Stimulated activated CD4-positive, alpha-beta T cell treated with anti-CD3 and anti-CD28 coated beads, Interleukin-15, amount 100 ng/mL, for 48 hours (primary cell): ENCODE measurements at places on chromosomes 5 and 9.

DNA sequence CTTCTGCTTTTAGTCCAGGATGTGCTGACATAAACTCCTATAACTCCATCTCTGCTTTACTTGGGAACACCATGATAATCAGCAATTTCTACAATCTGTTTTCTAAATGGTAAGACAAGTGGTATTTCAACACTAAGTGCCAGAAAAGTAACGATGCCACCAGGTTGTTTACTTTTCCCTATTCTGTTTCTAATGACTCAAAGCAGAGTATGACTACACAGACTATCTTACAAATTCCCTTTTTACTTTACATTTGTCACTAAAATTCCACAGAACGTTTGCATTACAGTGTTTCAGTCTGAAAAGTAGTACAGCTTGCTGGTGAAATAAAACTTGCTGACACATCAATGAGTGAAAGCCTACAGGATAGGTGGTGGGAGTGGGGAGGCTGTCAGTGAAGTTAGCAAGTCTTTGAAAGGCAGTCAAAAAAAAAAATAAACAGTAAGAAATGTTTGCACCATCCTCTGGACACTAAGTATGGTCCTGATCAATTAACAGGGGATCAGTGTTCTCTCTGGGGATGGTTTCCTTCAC lies 186.5 kb downstream of the LURAP1L start:
- DNase-seq: no peak

GRCh38 chr5:124111886-124112285 lies 599.9 kb downstream of the CSNK1G3 start:
- DNase-seq: no peak

DNA sequence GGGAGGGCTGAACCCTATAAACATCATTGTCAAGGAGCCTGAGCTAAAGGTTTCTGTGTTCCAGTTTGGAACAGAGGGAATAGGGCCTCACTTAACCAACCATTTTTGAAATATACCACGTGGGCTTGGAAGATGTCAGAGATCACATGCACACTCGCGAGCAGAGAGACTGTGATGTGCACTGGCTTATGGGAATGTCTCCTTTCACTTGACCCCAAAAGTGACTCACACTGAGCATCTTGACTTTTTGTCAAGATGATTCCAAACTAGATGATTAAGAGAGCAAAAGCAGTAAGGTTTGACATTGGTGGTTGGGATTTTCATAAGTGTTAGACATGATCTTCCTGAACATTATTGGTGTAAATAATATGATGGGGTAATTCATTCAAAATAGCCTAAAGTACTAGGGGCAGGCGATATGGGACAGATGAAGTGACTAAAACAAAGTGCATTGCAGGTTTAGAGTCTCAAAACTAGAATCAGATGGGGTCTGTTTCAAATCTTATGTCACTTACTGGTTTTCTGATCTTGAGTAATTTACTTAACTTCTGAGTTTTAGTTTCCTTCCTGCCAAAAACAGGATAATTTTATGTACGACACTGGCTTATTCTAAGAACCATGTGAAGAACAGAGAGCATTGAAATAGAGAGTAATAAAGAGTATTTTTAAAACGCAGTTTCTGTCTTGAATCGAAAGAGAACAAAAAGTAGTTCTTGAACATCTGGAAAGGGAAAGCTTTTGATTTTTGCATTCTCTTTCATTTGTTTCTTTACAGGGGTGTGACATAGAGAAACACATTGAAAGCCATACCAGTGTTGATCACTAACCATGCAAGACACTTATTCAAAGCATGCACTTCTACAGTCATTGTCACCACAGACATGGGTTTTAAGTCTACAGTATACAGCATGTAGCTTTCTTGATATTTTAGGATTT lies 383.0 kb downstream of the DIRAS2 start:
- no peak for DNase-seq

GRCh38 chr5:164355267-164355830 lies 849.9 kb downstream of the MAT2B start:
- DNase-seq: no peak

GRCh38 chr5:27906481-27906880 lies 868.1 kb upstream of the CDH9 start:
- DNase-seq: no peak

DNA sequence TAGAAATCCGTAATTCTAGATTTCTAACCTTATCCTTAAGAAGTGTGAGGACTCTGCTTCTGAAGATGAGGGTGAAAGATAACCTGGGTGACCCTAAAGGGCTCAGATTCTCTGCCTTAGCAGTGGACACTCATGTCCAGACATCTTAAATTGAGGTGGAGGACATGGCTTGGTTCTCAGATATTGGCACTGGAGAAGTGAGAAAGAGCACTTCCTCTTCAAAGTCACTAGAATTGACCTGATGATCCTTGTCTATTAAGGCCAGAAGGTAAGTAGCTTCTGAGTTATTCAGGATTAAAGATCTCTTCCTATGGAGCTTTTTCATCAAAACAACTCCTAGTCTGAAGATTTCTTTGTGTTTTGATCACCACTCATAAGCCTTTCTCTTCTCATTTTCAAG lies 54.8 kb downstream of the C9 start:
- no peak for DNase-seq

DNA sequence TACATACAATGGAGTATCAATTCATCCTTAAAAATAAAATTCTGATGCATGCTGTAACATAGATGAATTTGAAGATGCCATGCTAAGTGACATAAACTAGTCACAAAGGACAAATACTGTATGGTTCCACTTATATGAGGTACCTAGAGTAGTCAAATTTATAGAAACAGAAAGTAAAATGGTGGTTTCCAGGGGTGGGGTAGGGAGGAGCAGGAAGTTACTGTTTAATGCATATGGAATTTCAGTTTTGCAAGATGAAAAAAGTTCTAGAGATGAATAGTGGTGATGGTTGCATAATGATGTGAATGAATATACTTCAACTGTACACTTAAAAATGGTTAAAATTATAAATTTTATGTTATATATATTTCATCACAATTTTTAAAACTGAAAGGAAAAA lies 57.3 kb upstream of the FNIP1 start:
- DNase-seq: no peak

DNA sequence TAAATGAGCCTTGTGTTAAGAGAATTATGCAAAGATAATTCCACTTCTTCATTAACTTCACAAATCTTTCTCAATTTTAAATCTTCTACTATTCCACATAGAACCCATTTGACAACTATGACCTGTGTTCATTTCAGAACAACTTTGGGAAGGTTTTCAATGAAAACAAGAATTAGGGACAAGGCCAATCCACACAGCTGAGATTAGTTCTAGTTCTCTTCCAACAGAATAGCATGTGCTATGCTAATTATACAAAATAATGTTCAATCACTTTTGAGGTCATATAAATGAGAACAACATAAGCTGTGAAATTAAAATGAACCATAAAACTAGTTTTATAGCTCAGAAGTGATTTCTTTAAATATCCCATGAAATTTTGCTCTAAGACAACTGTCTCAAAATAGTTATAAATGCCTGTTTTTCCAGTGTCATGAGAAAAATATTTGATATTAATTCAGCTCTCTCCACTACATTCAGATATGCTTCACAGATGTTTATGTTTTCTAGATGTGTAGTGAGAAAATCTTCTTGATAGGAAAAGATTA lies 7.2 kb upstream of the LHFPL2 start:
- no peak for DNase-seq

DNA sequence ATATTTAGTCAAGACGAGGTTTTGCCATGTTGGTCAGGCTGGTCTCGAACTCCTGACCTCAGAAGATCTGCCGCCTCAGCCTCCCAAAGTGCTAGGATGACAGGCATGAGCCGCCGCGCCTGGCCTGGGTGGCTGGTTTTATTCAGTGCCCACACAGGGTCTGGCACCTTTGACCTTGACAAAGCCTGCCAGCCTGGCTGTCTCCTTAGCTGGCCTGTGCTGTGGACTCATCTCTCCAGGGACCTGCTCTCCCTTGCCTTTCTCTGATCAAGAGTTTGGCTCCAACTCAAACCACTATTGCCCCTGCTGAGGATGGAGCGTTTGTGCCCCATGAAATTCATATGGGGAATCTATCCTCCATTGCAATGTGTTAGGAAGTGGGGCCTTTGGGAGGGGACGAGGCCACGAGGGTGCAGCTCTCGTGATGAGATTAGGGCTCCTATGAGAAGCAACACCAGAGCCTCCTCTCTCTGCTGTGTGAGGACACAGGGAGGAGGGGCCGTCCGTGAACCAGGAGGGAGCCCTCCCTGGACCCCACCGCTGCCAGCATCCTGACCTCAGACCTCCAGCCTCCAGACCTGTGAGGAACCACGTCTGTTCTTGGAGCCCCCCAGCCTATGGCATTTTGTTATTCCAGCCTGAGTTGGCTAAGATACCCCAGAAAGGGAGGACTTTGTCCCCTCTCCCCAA lies 45.0 kb downstream of the MRPL36 start:
- DNase-seq: no peak

DNA sequence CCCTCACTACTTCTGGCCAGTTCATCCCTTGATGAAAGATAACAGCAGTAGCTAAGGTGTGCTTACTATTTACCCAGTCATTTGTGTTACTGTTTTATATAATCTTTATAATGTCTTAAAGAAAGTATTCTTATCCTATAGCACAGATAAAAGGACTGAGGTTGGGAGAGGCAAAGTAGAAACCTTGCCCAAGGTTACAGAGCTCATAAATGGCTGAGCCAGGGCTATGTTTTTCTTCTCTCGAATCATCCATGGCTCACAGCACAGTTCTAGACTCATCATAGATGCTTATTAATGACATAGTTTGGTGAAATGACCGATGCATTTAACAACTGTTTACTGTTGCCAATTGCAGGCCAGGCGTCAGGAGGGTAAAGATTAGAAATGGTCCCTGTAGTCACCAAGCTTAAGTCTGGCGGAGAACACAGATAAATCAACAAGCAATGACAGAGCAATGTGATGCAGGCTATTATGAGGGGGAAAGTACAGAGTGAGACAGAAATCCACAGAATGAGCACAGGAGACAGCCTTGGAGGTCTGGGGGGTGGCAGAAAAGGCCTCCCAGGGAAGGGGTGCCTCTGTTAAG lies 65.6 kb upstream of the ZNF622 start:
- DNase-seq: no peak

GRCh38 chr5:41636605-41637004 lies 126.2 kb upstream of the PLCXD3 start:
- no peak for DNase-seq

- no peak for DNase-seq
These were observed 1252.5 kb downstream of the EFNA5 start for GRCh38 chr5:106418196-106418595.

GRCh38 chr5:150946351-150946905 lies 41.6 kb upstream of the ZNF300 start:
- no peak for DNase-seq

- DNase-seq: no peak
These were observed 27.3 kb upstream of the TDRD7 start for GRCh38 chr9:97384406-97385262.

- no peak for DNase-seq
These were observed 95.1 kb downstream of the DMXL1 start for GRCh38 chr5:119166026-119166425.

DNA sequence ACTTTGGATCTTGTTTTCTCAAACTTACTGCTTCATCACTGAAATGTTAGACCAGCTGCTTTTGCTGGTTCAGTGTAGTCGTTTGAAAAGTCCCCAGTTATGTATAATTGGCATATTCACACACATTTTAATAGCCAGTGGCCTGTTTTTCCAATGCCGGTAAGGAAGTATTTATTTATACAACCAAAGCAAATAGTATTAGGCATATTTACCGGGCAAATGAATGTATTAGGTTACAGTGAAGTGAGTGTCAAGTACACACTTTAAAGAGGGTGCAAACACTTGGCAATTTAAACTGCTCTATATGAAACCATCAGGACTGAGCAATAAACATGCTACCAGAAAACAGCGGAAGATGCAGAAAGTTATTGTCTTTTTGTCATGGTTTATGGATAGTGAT lies 242.9 kb downstream of the MCTP1 start:
- no peak for DNase-seq

GRCh38 chr9:10443181-10443867 lies 169.5 kb downstream of the PTPRD start:
- no peak for DNase-seq

DNA sequence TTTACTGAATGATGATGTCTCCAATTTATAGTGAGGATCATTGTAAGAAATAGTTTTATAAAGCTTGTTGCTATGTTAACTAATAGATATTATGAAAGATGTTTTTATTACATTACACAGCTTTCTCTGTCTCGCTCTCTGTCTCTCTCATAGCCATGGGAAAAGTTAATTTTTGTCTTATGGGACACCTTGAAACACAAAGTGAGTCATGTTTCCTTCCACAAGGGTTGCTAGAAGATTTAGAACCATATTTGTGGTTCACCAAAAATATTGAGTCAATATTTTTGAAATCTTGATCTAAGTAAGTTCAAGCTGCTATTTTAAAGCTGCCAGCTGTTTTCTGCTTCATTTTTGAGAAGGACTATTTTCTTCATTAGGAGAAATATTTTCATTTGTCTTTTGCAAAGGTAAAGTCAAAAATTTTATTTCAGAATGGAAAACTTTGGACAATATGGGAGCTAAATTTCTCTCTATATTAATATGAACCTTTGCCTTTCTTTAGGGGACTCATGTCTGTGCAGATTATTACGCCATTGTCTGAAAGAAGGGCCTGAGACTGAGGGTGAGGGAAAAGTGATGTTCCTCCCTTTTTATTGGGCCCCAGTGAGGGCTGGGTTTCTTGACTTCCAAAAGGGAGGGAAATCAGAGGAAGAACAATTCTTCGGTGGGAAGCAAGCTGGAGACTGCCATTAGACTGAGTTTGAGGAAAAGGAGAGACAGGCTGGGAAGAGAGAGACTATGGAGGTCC lies 87.9 kb upstream of the SLC24A2 start:
- DNase-seq: no peak
